Right renal cortex interstitium (tissue), 3 donors: ENCODE measurements at places on chromosomes 2 and 18.

GRCh38 chr2:136116813-136117390 is 1.0 kb downstream of the CXCR4 start:
- no peak for DNase-seq

DNA sequence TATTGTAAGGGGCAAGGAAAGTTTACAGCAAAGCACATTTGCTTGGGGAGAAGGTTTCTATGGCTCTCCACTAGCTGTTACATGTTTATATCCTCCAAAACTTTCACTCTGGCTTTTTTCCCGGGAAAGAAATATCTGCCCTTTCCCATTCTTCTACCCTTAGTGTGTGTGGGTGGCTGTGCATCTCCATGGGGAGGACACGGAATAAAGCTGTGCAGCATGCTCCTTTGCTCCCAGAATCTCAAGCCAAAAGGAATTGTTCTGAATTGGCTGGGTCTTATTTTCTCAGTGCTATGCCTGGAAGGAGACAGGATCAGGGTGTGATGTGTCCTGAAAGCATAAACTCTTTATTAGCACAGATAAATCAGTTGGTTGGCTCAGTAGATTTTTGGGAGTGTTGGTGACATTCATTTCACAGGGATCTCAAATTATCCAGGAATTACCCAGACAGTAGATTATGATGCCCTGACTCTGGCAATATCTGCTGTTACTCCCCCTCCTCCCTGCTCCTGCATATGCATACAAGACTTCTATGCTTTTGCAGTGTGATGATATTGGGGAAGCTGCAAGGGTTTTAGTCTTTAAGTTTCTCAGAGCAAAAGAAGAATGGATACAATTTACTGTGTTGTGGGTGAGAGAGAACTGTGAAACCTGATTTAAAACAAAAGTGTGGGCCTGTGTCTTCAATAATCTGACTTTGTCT is 63.1 kb downstream of the PARD3B start:
- peak; percentile 25 for DNase-seq

GRCh38 chr2:186423481-186423880 is 62.6 kb upstream of the ZC3H15 start:
- no peak for DNase-seq

DNA sequence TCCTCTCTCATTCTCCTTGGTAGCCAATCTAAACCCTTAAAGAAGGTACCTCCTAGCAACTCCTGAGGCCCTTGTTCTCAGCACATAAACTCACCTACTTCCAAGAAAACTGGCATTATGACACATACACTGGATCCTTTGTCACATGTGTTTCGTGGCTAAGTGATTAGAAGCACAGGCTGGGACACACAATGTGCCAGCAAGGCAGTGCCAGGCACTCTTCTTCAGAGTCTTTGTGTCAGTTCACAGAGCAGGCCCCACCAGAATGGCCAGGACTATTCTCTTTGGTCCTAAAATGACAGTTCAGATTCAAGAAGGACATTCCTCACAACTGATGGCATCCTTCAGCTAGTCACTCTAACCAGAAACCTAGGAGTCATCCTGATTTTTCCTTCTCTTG is 40.3 kb downstream of the SMC6 start:
- no peak for DNase-seq

GRCh38 chr2:42169874-42170521 is 845 bp downstream of the EML4 start:
- DNase-seq, result no peak

GRCh38 chr18:51082571-51083267 is 52.7 kb downstream of the SMAD4 start:
- DNase-seq, result no peak

DNA sequence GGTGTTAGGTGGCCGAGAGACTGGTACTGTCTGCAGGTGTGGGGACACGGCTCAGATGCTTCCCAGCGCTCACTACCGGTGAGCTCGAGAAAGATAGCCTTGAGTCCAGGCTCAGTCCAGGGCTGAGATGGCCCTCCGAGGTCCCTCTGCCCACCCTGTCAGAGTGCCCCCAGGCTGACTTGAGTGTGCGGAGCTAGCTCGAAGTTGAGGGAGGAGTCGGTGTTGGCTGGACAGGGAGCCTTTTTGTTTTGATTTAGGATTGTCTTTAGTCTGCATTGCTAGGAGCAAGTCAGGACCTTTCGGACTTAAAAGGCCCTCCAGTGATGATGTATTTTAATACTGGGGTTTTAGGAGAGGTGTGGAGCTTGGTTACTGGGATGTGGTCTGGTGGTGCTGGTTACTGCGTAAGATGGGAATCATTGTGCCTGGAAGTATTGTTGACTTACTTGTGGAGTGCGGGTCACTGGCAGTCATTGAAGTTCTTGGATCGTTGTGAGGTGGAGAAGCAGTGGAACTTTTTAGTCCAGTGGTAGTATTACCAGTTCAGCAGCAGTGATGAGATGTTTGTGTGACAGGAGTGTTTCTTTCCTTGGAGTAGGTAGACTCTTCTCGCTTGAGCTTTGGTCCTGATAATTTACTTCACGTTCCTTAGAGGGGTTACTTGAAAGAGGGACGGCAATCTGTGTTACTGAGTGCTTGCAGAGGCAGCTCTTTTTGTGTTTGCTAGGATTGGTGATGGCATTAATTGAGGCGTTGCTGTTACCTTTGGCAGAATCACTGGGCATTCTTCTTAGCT is 633 bp downstream of the KIAA1328 start:
- DNase-seq, result no peak

- peak; percentile 27 for DNase-seq
Observed at GRCh38 chr2:4745056-4745991, 946.9 kb upstream of the SOX11 start.

DNA sequence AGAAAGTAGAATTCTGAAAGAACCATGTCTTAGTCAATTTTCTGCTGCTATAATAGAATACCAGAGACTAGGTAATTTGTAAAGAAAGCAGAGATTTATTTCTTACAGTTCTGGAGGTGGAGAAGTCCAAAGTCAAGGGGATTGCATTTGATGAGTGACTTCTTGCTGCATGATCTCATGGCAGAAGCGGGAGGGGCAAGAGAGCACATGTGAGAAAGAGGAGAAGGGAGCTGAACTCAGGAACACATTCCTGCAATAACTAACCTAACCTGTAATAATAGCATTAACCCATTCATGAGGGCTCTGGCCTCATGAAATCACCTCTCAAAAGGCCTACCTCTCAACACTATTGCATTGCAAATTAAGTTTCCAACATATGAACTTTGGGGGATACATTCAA is 797.5 kb upstream of the POU3F3 start:
- no peak for DNase-seq

- DNase-seq, result no peak
Observed at GRCh38 chr2:6982934-6983589, 65.8 kb downstream of the RNF144A start.

DNA sequence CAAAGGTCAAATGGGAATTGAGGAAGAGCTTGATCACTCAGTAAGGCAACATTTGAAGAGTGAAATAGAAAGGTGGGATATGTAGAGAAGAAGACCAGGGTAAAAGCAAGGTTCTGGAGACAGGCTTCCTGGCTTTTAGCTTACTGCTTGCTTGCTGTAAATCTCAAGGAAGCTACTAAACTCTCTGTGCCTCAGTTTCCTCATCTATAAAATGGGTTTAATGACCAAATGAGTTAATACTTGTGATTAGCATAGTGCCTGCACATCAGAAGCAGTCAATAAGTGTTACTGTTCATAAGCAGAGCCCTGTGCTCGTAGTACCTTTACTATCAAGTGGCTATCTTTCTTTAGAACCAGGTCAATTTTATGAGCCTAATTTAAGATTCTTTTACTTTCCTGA is 222.2 kb upstream of the ITGA4 start:
- no peak for DNase-seq

- DNase-seq, result peak; percentile 27
Observed at GRCh38 chr2:239991689-239992314, 33.3 kb downstream of the NDUFA10 start.

GRCh38 chr2:139438478-139438877 is 658.3 kb upstream of the NXPH2 start:
- DNase-seq, result no peak

DNA sequence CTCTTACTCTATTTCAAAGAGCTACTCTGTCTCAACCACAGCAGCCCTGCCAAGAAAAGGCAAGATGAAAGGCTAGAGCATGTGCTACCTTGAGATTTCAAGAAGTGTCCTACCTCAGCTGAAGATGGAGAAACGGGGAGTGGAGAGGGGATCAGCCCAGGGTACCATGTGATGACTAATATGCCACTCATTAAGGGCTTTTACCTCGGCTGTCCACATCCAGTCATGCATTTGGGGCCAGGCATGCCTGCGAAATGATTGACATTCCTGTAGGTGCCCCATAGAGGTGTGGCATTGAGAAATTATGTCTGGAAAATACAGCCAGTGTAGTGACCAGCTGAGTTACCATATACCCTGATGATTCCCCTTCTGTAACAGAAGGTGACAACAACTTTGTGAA is 96.1 kb downstream of the NRP2 start:
- DNase-seq, result no peak

- no peak for DNase-seq
Observed at GRCh38 chr2:7096726-7097352, 179.6 kb downstream of the RNF144A start.

- no peak for DNase-seq
Observed at GRCh38 chr18:11387880-11388279, 221.5 kb upstream of the SLC35G4 start.

GRCh38 chr2:101331202-101331601 is 22.7 kb upstream of the RNF149 start:
- DNase-seq, result no peak

- DNase-seq, result no peak
Observed at GRCh38 chr2:148162871-148163270, 142.0 kb downstream of the MBD5 start.

DNA sequence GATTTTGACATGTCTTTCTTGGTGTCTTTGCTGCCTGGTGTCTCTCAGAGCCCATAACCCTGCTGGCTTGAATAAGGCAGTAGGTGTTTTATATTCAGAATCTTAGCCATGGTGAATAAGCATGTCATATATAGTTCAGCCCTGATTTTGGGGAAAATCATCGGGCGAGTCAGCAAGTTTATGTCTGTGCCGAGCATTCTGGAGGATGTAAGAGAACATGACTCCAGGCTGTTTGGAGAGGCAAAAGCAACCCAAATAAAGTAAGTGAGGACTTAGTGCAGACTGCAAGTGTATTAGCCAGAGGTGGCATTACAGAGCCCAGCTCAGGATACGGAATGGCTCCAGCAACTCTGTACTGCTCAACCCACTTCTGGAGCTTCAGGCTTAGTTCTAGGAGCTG is 50.3 kb downstream of the TCF7L1 start:
- no peak for DNase-seq

GRCh38 chr2:231364961-231365810 is 30.3 kb upstream of the B3GNT7 start:
- DNase-seq, result no peak

DNA sequence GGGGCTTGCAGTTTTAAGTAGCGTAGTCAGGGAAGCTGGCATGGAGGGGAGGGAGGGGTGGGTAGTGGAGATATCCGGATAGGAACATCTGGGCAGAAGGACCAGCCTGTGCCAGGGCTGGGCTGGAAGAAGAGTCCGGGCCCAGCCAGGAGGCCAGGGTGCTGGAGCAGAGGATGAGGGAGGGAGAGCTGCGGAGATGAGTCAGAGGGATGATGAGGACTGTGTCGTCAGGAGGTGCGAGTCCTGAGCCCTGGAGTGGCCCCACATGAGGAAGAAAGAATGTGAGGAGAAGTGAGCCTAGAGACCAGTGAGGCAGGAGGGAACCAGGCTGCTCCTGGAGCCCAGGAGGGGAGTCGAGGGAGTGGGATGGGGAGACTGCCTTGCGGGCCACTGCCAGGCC is 82.4 kb downstream of the CTIF start:
- no peak for DNase-seq

DNA sequence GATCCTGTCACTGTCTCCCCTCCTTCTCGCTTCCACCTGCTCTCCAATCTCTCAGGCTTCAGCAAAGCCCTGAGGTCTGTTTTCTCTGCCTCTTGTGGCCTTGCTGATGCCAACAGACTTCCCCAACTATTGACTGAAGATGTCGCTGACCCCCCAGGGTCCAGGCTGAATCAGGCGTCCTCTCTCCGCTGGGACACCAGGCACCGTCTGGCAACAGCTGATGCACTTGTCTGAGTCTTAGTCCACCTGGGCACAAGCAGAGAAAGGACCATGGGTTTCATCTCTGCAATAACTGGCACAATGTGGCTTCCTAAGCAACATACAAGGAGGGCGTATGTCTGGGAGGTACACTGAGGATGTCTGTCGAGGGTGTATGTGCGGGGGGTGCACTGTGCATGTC is 248.7 kb upstream of the MYT1L start:
- DNase-seq, result no peak

- no peak for DNase-seq
Observed at GRCh38 chr18:44557616-44558151, 123.0 kb upstream of the SETBP1 start.

DNA sequence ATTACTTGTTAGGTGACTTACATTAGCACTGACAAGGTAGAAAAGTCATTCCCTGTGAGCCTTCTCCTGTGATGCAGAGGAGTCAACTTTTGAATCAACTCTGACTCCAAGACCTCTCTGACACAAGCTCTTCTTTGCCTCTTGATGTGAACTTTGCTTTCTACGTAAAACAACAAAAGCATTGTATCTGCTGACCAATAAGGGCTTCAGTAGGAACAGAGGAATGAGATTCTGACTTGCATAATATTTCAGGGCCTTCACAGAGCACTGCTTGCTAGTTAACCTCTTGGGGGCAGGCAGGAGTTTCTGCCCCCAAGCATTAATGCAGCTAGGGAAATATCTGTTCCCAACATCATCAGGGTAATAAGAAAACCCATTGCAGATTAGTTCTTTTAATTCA is 791.5 kb downstream of the BCL11A start:
- DNase-seq, result no peak

DNA sequence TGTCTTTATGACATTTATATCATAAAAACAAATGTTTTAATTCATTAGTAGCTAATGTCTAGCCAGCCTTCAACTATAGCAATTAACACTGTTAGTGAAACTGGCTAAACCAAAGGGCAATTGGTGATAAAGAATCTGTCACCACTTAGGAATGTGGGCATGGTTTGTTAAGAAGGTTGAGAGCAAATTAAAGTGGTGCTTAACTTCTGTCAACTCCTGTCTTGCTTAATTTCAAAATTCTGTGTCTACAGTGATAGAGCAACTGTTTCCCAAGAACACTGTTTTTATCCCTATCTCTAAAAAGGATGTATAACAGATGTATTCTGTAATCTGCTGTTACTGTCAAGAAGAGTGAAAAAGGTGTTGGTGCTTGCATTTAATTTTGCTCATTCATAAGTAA is 36.5 kb downstream of the CFAP36 start:
- DNase-seq, result no peak

DNA sequence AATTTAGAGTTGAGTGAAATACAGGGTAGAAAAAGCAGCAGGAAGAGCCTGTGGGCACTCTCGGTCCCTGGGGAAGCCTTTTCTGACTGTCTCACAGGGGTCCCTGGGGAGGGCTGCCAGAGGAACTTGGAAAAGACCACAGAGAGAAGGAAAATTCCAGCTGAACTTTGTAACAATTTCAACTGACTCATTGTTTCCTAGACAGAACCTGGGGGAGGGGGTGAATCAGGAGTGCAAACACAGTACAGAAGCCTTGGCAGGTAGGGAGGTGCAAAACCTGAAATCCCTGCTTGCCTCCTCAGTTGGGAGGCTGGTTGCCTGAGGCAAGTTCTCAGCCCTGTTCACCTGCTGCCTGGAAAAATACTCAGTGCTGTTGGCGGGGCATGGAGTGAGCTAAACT is 106.8 kb downstream of the GRB14 start:
- DNase-seq, result no peak
